Activated B cell treated with CpG ODN at 0.5 μM for 24 hours (primary cell): ENCODE measurements at places on chromosomes 7 and 10.
A peak's percentile ranks its signal among the peaks of the same experiment; 100 is the strongest.

DNA sequence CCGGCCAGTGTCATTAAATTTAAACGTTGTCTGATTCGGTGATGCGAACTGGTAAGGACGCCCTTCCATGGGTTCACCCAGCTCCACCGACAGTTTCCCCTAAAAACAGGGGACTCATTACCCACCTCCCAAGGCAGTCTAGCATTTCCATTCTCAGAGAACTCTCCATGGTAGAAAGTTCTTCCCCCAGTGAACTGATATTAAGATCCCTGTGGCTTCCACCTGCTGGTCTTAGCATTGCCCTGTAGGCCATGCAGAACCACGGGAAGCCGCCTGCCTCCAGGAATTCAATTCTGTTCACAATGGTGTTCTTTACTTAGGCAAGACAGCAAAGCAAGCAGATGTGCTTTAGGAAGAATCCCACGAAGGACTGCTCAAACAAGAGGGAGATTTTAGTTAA lies 128.9 kb upstream of the NANOS1 start:
- no peak for DNase-seq

DNA sequence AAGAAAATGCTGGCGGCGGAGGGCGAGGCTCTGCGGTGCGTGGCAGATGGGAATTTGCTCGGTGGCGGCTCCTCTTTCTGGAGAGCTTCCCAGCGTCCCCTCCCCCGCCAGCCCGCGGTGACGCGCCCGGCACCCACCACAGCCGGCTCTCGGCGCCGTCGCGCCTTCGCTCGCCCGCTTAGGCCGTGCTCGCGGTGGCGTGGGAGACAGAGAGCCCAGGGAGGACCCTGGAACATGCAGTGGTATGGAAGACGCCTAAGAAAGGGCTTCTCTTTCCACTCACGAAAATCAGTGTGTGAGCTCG lies 576 bp upstream of the CSGALNACT2 start:
- peak; percentile 55 for DNase-seq

- DNase-seq: no peak
Observed at GRCh38 chr10:74123081-74123480, 27.5 kb downstream of the AP3M1 start.

GRCh38 chr7:127954357-127954748 lies 76.9 kb downstream of the LRRC4 start:
- no peak for DNase-seq

DNA sequence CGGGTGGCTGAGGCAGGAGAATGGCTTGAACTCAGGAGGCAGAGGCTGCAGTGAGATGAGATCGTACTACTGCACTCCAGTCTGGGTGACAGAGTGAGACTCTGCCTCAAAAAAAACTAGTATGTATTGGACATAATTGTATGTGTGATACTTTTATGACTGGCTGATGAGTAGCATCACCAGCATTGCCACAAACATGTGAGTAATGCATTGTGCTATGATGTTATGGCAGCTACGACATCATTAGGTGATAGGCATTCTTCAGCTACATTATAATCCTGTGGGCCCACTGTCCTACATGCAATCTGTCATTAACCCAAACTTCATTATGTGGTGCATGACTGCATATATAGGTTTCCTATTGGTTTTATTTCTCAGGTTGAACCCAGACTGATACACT lies 352.4 kb downstream of the GALNT17 start:
- DNase-seq: no peak

GRCh38 chr10:27723436-27723835 lies 22.2 kb downstream of the MKX start:
- no peak for DNase-seq

DNA sequence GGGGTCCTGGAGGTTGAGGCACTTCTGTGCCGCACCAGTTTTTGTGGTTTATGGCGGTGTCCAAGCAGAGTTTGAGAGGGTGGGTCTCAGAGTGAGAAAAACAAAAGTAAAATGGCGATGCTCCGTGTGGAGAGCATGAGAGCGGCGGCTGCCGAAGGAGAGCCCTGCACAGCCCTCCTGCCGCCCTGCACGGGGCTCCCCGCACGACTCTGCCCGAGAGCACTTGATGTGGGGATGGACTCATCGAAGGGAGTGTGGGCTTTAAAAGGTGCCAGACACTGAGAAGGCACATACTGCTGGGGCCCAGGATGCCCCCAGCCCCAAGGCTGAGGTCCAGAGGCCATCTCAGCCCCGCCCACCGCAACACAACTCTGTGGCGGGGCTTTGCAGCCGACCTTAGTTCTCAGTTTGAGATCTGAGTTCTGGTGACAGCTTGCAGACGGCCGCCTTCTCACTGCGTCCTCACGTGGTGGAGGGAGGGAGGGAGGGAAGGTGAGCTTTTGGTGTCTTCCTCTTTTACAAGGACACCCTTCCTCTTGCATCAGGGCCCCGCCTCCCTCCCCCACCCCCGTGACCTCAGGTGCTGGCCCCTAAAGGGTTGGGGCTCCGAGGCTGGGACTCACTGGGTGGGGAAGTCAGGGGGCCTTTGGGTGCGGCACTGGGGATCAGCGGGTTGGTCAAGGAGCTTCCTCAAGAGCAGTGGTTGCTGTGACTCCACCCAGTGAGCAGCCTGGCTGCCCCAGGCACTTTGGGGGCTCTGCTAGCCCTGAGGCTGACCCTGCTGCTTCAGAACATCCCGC lies 69.1 kb downstream of the NKX6-2 start:
- DNase-seq: no peak

DNA sequence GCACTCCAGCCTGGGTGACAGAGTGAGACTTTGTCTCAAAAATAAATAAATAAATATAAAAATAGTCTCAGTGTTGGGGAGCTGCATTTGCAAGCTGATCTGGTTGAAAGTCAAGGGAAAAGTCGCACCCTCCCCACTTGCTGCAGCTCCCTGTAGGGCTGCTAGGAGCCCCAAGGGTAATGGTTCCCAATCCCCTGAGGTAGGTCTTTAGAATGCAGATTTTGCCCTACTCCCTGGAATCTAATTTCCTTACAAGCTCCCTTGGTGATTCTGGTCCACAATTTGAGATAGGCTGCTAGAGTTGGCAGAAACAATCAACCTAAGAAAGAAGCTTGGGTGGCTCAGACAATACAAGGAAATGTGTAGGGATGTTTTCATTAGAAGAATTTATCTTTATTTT lies 232.5 kb upstream of the YAE1 start:
- DNase-seq: no peak

DNA sequence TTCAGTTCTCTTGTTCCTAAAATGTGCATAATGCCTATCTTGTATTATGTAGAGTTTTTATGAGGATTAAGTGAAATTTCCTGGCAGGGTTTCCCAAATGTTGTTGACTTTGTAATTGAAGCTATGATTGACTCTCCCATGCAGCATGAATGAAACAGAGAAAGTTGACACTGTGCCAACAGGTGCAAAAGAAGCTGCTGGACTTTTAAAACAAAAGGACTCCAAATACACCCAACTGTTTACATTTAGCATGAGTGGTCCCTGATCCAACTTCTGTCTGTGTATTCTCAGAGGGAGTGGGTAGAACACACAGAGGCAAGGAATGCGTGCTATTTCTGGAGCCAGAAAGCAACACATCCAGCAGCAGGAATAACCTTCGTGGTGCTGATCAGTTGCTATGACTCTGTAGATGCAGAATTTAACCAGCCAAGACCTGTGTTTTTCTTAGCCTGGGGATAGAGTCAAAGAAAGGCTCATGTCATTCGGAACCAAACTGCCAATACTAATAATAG lies 14.4 kb upstream of the RBM20 start:
- DNase-seq: no peak

- DNase-seq: no peak
Observed at GRCh38 chr10:75159519-75159918, 48.1 kb downstream of the SAMD8 start.

DNA sequence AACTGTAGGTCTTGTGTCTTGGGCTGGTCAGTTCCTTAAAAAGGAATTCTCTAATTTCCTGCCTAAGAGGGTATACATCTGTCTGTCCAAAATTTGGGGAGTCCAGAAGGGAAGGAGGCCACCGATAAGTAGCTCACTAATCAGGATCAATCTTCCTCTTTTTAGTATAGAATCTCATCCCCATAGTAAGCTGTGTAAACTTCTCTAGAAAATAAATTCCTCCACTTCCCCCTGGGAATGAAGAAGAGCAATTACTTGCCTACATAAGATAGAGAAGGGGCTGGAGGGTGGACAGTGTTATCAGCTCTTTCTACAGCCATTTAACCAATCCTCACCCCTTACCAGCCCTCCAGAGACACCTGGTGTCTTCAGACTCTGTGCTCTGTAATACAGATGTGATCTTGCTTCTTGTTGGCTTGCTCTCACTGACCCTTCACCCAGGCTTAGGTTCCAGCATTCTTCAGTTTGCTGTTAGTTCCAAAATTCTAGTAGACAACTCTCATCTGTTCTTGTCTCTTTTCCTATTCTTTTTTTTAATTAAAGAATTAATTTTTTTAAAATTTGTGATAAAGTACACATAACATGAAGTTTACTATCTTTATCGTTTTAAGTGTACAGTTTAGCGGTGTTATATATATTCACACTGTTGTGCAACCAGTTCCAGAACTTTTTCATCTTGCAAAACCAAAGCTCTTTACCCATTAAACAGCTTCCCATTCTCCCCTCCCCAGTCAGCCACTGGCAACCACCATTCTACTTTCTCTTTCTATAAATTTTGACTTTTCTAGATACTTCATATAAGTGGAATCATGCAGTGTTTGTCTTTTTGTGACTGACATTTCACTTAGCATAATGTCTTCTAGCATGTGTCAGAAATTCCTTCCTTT lies 6.5 kb upstream of the PRKAR2B start:
- DNase-seq: no peak

DNA sequence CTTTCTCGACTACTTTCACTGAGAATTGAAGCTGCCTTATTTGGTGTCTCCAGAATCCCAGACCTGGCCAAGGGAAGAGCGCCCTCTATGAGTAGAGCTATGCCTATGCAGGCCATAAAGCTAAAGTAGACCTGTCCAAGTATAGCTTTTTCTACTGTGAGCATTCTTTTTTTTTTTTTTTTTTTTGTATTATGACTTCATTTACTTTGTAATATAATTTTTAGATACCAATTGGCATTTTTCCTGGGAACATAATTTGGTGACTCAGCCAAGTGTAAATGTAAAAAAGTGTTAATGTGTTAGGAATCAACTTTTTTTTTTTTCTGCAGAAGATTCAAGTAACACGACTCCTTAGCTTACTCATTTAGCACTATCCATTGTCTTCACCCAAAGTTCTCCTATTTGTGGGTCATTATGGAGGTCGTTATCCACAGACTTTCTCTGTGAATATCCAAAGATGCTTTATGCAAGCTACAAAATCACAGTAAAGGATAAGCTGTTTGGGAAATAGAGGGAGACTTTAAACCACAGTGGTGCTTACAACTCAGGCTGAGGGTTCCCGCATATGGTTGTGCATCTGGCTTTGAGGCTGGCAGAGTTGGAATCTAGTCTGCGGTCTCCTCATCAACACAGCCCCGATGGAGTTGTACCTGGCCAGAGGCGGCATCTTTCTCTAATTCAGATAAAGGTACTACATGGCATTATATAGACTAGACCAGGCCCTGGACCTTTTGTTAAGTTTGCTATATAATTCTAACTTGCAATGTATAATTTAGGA lies 1040.2 kb upstream of the SORCS1 start:
- DNase-seq: no peak

DNA sequence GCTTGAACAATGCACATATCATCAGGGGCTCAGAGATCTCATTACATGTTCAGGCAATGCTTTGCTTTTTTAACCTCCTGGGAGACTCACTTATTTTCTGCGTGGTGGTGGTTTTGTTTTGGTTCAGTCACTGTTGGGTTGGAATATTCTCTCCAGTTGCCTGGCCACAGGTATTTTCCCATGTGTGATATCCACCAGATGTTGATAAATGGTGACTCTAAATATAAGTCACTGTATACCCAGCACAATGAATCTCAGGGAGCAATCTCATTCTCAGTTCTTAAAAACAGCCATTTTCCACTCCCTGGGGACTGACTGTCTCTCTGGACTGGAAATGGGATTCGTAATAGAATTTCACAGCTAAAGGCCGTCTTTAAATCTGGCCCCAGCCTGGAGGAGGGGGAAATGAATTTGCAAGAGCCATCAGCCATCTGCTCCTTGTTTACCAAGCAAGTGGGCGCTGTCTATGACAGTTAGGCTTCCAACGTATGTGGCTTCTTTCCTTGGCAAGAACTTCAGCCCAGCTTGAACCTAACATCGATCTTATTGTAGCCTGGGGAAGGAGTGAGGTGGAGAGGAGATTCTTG lies 1106.2 kb downstream of the NRG3 start:
- DNase-seq: no peak

- DNase-seq: no peak
Observed at GRCh38 chr10:87650838-87651589, 8.7 kb upstream of the PAPSS2 start.

- DNase-seq: no peak
Observed at GRCh38 chr10:127976286-127976685, 69.4 kb downstream of the PTPRE start.

DNA sequence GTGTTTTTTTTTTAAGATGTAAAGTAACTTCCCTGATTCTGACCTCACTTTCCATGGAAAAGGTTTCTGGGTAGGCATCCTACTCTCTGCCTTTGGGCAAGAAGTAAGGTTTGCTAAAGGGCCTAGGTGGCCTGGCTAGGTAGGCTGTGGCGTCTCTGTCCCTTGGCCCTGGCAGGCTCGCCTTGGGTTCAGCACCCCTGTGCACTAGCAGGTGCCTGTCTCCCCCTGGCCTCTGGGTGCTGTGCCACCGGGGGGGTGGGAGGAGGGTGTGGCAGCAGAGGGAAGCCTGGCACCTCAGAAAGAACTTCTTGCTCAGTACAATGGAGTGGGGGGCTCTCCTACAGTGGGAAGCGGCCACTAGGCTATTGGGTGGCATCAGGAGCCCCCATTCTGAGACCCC lies 14.0 kb downstream of the TECPR1 start:
- DNase-seq: no peak

- DNase-seq: no peak
Observed at GRCh38 chr10:60170250-60170649, 219.4 kb downstream of the ANK3 start.

- DNase-seq: no peak
Observed at GRCh38 chr7:130818056-130818455, 84.0 kb upstream of the KLF14 start.

DNA sequence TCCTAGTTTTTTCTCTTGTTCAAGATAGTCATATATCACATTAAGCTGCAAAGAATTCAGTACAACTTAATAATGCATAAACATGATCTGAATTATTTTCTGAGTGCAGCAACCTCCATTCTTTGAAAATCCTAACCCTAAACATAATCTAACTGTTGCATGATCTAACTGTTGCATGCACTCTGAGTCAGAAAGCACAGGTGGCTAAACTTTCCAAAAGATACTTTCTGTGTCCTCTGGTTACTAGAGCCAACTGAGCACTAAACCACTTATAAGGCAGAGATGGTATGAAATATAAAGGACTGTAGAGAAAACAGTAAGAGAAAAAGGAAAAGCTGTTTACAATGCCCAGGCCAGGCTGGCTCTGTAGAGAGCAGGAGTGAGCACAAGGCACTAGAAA lies 23.0 kb upstream of the FAM133B start:
- no peak for DNase-seq
